Activated CD4-positive, alpha-beta T cell treated with anti-CD3 and anti-CD28 coated beads, Interleukin-2, Interleukin-4, amounts not matched to agents 100 ng/mL and 50 ng/mL, durations not matched to agents 16 hours and 8 hours (primary cell): ENCODE measurements at places on chromosomes 6 and 20.
A peak's percentile ranks its signal among the peaks of the same experiment; 100 is the strongest.

DNA sequence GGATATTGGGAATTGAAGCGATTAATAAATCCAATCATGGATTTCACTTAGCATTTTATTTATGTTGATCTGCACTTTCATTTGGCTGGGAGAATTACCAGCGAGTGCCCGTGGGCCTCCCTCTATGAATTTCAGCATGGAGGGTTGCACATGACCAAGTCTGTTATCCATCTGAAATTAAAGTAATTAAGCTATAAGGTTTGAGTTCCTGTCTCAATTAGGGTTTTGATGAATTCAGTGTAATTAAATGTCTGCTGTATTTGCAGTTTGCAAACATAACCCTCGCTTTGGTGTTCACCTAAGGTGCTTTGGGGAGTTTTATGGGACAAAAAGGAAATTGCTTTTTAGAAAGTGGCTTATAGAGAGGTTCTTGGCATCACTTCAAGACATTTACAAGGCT is 169.8 kb upstream of the RIN2 start:
- no peak for DNase-seq

GRCh38 chr20:34852298-34852697 is 20.4 kb downstream of the GGT7 start:
- DNase-seq: no peak

DNA sequence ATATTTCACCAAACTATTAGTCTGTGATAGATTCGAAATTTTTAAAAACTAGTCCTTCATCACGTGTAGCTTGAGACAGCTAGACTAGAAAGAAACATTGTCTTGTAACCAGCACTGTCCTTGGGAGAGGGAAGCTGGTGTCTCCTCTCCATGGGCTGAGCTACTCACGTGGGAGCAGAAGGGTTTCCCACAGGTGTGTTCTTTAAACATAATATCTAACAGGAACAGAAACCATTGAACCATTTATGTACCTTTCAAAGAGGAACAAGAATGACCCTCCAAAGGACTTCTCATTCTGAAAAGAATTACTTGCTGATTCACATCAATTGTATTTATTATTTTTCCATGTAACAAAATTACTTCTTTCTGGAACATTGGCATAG is 72.4 kb upstream of the SYNJ2 start:
- DNase-seq: no peak

GRCh38 chr6:5051394-5051793 is 33.7 kb upstream of the PPP1R3G start:
- DNase-seq: no peak

GRCh38 chr6:129105793-129106192 is 222.9 kb downstream of the LAMA2 start:
- DNase-seq: no peak

DNA sequence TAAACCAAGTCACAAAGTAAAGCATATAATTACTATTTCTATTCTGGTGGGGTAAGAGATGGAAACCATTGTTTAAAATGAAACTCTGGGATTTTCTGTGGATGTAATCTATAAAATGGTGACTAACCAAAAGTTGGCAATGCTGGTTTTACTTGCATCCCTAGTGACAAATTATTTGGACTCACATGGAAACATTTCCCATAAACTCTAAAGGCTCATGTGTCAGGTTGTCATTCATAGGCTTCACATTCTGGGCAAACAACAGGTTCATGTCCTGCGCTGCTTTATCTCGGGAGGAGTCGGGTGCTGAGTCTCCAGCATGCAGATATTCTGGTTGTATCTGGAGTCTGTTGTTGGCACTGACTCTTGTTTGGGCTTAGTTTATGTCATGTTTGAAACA is 98.0 kb upstream of the SCP2D1 start:
- no peak for DNase-seq

DNA sequence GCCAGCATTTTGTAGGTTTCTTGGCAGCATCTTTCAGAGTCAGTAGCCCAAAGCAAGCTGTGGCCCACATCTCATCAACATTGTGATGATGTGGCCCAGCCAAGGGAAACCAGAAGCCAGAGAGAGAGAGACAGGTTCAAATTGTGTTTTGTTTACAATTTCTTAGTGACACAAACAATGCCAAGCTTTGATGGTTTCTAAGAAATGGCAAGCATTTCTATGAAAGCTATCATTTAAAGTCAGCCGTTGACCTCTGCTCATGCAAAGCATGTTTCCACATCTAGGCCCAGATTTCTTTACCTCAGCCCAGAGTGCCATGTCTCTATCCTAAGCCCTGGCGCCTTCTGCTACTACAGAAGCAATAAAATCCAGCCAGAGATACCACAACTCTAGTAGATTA is 32.9 kb downstream of the GCM1 start:
- DNase-seq: no peak

DNA sequence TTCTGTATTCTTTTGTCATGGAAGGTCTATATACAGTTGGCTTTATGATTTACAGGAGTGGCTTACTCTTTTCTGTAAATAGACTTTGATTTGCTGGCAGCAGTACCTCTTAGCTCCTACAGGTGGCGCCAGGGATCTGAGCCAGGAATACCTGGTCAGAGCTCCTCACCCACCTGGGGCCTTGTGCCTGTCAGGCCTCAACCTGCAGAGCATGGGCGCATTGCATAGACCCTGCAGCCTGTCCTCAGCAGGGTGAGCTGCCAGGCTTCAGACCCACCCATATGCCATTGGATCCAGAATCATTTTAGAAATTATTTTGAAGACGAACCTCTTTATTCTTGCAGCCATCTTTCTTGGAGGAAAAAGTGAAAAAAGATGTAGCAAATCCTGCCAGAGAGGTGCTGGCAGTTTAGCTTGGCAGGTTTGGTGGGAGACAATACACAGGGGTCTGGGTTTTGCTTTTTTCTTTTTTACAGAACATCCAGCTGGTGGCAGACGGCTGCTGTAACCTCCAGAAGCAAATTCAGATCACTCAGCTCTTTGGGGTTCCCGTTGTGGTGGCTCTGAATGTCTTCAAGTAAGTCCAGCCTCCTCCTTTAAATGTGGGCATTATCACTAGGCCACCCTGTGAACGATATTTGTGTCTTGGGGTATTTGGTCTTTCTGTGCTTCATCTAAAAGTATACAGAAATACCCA is 149.1 kb downstream of the MTHFD1L start:
- peak; percentile 70 for DNase-seq

GRCh38 chr6:30487926-30488325 is 1.4 kb upstream of the HLA-E start:
- no peak for DNase-seq

GRCh38 chr20:57559658-57560553 is 1.0 kb upstream of the PCK1 start:
- DNase-seq: no peak

DNA sequence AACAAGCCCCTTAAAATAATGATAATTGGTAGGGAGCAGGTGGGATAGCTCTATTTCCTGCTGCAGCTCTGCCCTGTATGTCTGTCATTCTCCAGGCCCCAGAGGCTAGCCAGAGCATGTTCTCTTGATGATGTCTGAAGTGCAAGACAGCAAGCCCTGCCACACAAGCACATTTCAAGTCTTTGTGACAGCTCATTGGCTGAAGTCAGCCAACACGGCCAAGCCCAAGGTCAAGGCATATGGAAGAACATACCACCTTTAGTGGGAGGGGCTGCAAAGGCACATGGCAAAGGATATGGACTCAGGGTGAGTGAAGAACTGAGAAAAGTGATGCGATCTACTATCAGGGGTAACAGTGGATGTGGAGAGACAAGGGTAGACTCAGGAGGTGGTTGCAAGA is 116.1 kb downstream of the PRND start:
- no peak for DNase-seq

GRCh38 chr6:14316651-14317386 is 199.2 kb downstream of the CD83 start:
- DNase-seq: peak; percentile 42

- no peak for DNase-seq
Measured at GRCh38 chr20:33031531-33031930, at the start of gene BPIFB6. Gene BPIFB6, plus strand, starts transcription at chr20:33031648. Its CDS starts 0 bp downstream, at chr20:33031648.

DNA sequence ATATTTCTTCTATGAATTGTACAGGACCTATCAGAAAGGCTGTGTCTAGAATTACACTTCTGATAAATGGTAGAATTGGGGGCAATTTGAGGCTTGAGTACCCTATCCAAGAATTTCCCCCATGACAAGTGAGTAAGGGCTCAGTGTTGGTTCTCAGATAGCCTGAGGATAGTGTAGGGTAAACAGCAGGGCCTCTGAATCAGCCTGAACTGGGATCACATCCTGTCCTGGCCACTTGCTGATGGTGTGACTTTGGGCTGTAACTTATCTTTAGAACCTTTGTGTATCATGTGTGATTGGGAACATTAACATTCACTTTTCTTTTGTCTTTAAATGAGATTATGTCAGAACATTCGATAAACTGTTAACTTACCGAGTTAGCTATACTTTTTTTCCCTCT is 151.0 kb downstream of the CLIC5 start:
- no peak for DNase-seq

- DNase-seq: no peak
Measured at GRCh38 chr6:43476746-43477145, 624 bp upstream of the TJAP1 start.

- no peak for DNase-seq
Measured at GRCh38 chr6:113767985-113768384, 89.2 kb upstream of the MARCKS start.

DNA sequence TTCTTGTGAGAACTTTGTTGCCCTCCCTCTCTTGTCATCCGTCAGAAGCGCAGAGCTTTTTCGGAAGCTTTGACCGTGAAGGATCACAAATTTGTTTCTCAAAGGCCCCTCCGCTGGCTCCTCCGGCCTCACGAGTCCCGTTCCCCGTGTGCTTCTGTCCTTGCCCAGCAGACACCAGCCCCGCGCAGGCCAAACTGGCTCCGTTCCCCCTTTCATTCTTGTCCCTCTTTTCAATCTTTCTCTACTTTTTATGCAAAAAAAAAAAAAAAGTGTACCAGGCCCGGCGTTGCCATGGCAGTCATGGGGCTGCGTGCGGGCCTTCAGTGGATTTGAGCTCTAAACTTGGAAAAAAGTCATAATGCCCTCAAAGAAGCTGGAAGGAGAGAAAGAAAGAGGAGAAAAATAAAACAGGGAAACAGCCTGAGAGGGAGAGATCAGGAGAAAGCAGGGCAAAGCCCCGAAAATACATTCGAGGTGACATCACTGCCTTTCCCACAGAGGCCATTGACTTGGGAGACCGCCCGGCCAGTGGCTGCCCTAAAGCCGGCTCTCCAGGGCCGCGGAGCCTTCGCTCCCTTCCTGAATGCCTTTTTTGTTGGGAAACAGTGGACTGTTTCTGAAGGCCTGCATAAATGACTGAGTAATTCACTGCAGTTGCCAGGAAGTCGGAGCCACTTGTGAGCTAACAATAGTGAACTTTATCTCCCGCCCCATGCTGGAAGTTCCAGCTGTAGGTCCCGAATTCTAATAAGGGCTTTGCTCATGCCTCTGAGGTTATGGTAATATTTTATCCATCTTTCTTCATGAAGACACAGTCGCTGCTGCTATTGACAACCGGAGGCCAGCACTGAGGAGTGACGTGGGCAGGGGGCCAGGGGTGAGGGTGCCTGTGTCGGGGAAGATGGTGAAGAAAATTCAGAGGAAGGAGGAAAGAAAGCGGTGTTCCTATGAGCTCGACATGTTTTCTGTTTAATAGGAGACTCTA is 670.9 kb downstream of the QKI start:
- DNase-seq: no peak

DNA sequence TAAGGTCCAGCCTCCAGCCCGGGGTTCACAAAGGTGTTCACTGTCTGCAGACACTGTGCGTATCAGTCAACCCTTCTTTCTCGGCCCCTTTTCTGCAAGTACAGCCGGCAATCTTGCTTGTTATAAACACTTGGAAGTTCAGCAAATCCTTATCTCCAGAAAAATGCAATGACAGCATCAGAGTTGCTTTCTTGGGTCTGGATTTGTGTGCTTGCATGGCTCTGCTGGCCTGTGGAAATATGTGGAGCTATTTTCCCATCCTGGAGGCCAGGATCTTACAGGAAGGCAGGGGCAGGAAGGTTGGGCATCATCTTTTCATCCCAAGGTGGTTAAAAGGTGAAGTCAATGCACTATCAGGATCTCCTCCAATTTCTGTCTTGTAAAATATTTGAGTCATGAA is 100.3 kb downstream of the SMOC2 start:
- no peak for DNase-seq

DNA sequence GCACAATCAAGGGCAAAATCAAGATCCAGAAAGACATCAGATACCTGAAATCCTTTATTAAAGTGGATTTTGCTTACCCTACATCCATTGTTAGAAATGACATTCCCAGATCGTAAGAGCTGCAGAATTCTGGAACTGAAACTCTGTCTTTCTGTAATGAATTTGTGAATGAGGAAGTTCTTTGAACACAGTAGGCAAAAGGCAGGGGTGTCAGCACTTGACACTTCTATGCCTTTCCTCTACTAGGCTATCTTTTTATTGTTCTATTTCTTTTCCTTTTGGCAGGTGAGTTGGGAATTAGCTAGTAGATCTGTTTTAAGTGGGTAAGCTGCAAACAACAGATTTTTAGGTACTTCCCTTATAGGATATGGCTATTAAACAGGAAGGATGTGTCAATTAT is 126.3 kb downstream of the CARMIL1 start:
- DNase-seq: no peak

DNA sequence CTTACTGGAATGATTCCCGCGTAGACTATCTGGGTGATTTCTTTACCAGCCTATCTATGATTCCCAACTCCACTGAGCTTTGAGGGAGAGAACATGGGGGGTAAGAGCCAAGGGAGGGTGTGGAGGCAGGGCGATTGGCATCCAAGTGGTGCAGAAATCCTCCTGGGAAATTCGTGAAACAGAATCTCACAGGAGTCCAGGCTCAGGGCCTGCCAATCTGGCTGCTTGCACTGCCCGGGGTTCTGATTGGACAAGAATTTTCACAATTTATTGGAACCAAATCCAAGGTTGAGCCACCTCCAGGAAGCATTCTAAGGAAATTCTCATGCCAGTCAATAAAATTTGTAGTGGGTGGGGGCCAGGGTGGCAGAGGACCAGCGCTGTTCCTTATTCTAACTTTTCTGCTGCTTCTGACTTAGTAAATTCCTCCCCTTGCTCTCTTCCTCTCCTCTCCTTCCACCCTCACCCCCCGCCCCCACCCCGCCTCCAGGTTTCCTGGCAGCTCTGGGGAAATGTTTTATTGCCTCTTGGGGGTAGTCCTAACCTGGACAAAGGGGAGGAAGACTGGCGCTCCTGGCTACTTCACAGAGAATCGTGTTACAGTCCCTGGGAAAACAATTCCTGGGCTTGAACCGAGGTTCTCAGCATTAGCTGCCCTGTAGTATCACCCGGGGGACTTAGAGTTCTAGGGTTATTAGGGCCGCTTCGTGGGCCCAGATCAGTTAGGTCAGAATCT is 3.1 kb downstream of the BMP6 start:
- no peak for DNase-seq

- DNase-seq: peak; percentile 83
Measured at GRCh38 chr6:34656378-34657036, 40.1 kb downstream of the ILRUN start.

DNA sequence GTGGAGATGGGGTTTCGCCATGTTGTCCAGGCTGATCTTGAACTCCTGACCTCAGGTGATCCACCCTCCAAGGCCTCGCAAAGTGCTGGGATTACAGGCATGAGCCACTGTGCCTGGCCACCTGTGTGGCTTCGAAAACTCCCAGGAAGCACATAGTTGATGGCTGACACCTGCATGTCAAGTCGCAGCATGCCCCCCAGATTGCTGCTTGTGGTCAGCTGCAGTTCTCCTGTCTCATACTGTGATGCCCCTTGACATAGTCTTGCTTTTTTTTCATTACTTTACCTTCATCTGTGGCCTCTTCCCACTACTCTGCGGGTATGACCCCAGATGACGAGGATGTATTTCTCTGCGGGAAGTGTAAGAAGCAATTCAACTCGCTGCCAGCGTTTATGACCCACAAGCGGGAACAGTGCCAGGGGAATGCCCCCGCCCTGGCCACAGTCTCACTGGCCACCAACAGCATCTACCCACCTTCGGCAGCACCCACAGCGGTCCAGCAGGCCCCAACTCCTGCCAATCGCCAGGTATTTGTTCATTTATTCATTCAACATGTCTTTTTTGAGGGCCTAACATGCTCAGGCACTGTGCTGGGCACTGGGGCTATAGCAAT is 13.1 kb downstream of the ZNF341 start:
- no peak for DNase-seq
